Activated T-cell treated with anti-CD3 and anti-CD28 coated beads, Interleukin-2, amount 50 U/mL, for 1 hour (primary cell): ENCODE measurements at places on chromosomes 12 and 14.

GRCh38 chr12:83527810-83528209 lies 841.1 kb downstream of the TMTC2 start:
- DNase-seq = no peak

GRCh38 chr12:89346741-89347324 lies 5.5 kb downstream of the DUSP6 start:
- no peak for DNase-seq

DNA sequence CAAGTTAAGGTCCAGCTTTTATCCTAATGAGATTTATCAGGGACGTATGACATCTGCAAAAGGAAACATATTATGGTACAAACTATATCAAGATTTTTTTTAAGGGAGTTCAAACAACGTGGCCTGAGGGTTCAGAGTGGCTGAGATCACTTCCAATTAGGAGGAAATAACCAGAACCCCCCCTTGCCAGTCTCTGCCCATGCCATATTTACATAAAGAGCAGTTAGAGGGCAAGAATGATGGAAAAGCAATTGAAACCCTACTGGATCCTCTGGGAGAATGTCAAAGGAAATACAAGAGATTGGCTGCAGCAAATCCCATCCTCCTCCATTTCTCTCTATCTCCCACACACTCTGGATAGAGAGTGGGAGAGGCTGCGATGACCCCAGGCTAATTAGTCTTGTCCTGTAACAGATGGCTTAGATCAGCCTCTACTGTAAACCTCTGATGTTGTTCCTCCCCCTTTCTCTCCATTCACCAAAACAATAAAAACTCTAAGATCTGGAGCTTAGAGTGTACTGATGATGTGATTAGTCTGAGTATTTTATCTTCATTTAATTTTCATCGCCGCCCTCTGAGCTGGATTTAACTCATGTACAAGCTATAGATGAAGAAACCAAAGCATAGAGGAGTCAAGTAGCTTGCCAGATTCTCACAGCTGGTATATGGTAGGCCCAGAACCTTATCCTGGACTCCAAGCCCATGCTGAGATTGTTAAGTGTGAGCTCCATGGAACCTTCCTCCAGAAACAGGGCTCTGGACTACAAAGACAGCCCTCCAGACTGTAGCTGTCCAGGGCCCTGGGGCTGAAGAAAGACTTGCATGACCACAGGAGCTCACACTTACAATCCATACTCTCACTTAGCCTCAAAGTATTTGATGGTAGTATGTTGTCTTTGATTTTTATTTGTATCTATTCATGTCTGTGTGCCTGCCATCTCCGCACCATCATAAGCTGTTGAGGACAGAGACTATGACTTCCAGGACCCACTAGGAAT lies 54.1 kb upstream of the GNG2 start:
- no peak for DNase-seq

DNA sequence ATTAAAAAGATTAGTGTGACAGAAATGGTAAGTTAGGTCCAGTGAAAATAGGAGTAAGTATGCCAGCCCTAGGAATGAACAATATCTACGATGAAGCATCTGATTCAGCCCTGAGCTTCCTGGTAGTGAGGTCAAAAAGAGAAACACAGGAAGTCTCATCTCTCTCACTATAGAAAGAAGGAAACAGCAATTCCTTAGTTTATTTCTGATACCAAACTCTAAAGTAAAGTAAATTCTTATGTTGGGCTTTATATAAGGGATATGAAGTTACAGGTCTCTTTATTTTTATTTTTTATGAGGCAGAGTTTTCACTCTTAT lies 76.7 kb upstream of the RFLNA start:
- DNase-seq = no peak
